Activated CD8-positive, alpha-beta memory T cell treated with anti-CD3 and anti-CD28 coated beads, Interleukin-2, amount 10 ng/mL, durations not matched to agents 7 days and 5 days (primary cell): ENCODE measurements at places on chromosomes 3 and 15. TPM values are rescaled to one million over a fixed set of nuclear protein-coding genes. Genes with fewer than 3 reads are reported as not detected.
A peak's percentile ranks its signal among the peaks of the same experiment; 100 is the strongest.

PAQR9 gene
- total RNA-seq: not detected

WDR6 gene
- total RNA-seq: 154 TPM

- no peak overlapping the region for H3K4me3 ChIP-seq
- no peaks in the 10 kb centered on the region for H3K27me3 ChIP-seq
- H3K4me1 ChIP-seq: peaks cover 33% of the 10 kb centered on the region
- no peak overlapping the region for H3K27ac ChIP-seq
- no peak for DNase-seq
These were observed 114.7 kb upstream of the BHLHE40 start for GRCh38 chr3:4864503-4864902.

GRCh38 chr3:56522374-56522773 is 34.6 kb upstream of the CCDC66 start:
- H3K27ac ChIP-seq: no peak overlapping the region
- no peak for DNase-seq
- H3K4me3 ChIP-seq: no peak overlapping the region
- no peaks in the 10 kb centered on the region for H3K36me3 ChIP-seq
- peaks cover 19% of the 10 kb centered on the region for H3K27me3 ChIP-seq

DNA sequence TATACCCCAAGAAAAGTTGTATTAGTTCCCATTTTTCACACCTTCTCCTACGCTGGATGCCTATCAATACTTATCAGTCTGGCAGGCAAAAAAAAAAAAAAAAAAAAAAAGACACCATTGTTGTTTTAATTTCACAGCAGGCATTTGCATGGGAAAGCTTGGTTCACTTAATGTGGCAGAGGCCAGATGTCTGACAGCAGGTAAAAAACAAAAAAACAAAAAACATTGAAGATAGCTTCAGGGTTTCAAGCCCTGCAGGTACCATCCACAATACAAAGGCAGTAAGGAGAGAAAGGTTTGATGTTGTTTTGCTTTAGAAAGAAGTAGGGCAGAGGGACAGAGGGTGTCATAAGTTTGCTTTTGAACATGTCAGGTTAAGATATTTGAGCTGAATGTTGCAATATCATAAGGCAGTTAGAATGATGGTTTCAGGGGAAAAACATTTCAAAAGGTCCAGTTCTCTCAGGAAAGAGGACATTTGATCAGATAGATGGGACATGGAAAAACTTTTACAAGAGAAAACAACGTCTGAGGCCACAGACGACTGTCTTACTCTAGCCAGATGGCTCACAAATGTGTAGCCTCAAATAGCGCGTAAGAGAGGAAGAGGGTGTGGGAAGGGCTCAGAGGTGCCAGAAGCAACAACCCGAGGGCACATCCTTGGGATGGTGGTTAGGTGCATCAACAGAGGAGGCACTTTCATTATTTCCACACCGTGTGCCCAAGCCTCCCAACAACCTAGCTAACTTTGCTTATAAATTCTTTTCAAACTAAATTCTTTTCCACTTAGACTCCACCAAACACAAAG is 25.7 kb downstream of the PCOLCE2 start:
- H3K27ac ChIP-seq: no peak overlapping the region
- no peak overlapping the region for H3K4me3 ChIP-seq
- peaks cover 47% of the 10 kb centered on the region for H3K27me3 ChIP-seq
- no peaks in the 10 kb centered on the region for H3K36me3 ChIP-seq
- no peak for DNase-seq

- peaks cover 9% of the 10 kb centered on the region for H3K4me1 ChIP-seq
- no peak for DNase-seq
- H3K36me3 ChIP-seq: peaks cover 12% of the 10 kb centered on the region
- no peak overlapping the region for H3K27ac ChIP-seq
- H3K4me3 ChIP-seq: peak overlapping the region; percentile 8
These were observed 153.4 kb downstream of the LMLN start for GRCh38 chr3:198113206-198114053.

GRCh38 chr15:25543196-25543595 is 104.4 kb upstream of the UBE3A start:
- no peaks in the 10 kb centered on the region for H3K27me3 ChIP-seq
- H3K36me3 ChIP-seq: no peaks in the 10 kb centered on the region
- DNase-seq: no peak
- H3K27ac ChIP-seq: no peak overlapping the region
- H3K4me3 ChIP-seq: no peak overlapping the region
